ENCODE measurements at places on chromosomes 11 and 22.

DNA sequence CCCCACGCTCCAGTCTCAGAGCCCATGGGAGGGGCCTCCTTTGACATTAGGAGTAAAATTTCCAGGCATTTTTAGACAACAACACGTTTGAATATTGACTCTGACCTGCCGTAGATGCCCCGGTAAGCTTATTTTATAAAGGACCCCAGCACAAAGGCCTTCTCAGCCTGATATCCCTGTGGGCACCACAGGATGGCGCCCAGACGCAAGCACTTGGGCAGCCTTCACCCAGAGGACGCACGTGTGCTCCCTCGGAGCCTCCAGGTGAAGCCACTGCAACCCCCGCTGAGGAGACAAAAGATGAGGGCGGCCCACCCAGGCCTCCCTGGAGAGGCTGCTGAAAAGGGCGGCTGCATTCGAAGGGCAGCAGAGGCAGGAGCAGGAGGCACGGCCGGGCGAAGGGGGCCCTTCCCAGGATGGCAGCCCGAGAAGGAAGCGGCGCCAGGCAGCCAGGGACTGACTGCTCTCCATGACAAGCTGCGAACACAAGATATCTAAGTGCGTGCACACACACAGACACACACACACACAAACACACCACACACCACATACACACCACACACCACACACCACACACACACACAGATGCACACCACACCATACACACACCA, 15.2 kb upstream of the TH start:
- H3K36me3 ChIP-seq, result no peaks in the 10 kb centered on the region
- no peaks in the 10 kb centered on the region for H3K27me3 ChIP-seq
- H3K4me1 ChIP-seq, result no peaks in the 10 kb centered on the region
- H3K4me3 ChIP-seq, result no peak overlapping the region

DNA sequence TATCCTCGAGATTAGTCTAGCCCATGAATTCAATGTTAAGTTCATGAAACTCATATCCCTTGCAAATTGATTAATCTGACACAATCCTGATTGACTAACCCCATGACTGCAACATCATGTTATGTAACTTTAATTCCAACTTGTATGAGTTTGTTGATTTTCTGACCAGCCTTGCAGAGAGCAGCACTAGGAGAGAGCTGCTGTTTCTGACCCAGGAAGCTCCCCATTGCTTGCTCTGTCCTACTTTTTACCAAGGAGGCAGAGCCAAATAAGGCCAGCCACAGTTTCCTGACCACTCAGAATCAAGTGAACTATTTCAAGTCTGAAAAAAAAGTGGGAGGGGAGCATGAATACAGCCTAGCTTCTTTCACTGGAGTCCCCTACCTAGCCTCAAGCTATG, 13.2 kb downstream of the MPZL3 start:
- peaks cover 70% of the 10 kb centered on the region for H3K4me1 ChIP-seq
- H3K27ac ChIP-seq, result peak overlapping the region; percentile 98
- H3K4me3 ChIP-seq, result peak overlapping the region; percentile 87

- peaks cover 6% of the 10 kb centered on the region for H3K27me3 ChIP-seq
- no peaks in the 10 kb centered on the region for H3K4me1 ChIP-seq
- no peak overlapping the region for H3K4me3 ChIP-seq
- no peak overlapping the region for H3K27ac ChIP-seq
Measured at GRCh38 chr22:43429426-43429825, 17.6 kb downstream of the MPPED1 start.

DNA sequence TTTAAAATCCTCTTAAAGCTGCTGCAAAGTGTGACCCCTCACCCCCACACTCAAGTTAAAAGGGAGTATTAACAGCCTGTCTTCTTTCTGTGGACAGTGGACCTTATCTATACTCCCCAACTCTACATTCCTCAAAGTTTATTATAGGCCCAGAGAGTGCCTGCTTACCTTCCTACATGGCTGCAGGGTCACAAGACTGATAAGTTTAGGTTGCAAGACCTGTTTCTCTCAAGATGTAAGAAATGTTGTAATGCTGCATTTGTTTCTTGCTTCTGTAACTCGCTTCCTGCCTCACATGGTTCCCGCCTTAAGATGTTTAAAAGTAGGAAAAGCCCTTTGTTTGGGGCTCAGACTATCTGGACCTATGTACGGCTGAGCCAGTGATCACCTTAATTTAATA, 10.1 kb upstream of the NXPE1 start:
- no peak for DNase-seq
- no peaks in the 10 kb centered on the region for H3K4me1 ChIP-seq
- no peak overlapping the region for H3K27ac ChIP-seq
- H3K4me3 ChIP-seq, result no peak overlapping the region
- no peaks in the 10 kb centered on the region for H3K36me3 ChIP-seq

GRCh38 chr11:118291477-118292135, 12.9 kb upstream of the CD3E start:
- DNase-seq, result no peak
- peaks cover 2% of the 10 kb centered on the region for H3K36me3 ChIP-seq
- no peak overlapping the region for H3K4me3 ChIP-seq
- peaks cover 25% of the 10 kb centered on the region for H3K4me1 ChIP-seq

GRCh38 chr22:50483977-50484853, 2.4 kb upstream of the MIOX start:
- no peaks in the 10 kb centered on the region for H3K36me3 ChIP-seq
- peaks cover 15% of the 10 kb centered on the region for H3K27me3 ChIP-seq
- no peak overlapping the region for H3K27ac ChIP-seq
- no peak overlapping the region for H3K4me3 ChIP-seq
- DNase-seq, result no peak
- peaks cover 7% of the 10 kb centered on the region for H3K4me1 ChIP-seq

- H3K36me3 ChIP-seq, result peaks cover 16% of the 10 kb centered on the region
- no peak overlapping the region for H3K4me3 ChIP-seq
- no peaks in the 10 kb centered on the region for H3K27me3 ChIP-seq
Measured at GRCh38 chr22:25582946-25583345, 18.5 kb downstream of the GRK3 start.

GRCh38 chr11:111582163-111582562, 20.1 kb upstream of the SIK2 start:
- H3K4me1 ChIP-seq, result peaks cover 6% of the 10 kb centered on the region
- no peak overlapping the region for H3K4me3 ChIP-seq
- no peaks in the 10 kb centered on the region for H3K36me3 ChIP-seq
- no peak overlapping the region for H3K27ac ChIP-seq

GRCh38 chr22:34344702-34345101, 424.4 kb upstream of the LARGE1 start:
- no peaks in the 10 kb centered on the region for H3K27me3 ChIP-seq
- DNase-seq, result no peak
- no peaks in the 10 kb centered on the region for H3K36me3 ChIP-seq
- no peak overlapping the region for H3K4me3 ChIP-seq
- no peaks in the 10 kb centered on the region for H3K4me1 ChIP-seq

DNA sequence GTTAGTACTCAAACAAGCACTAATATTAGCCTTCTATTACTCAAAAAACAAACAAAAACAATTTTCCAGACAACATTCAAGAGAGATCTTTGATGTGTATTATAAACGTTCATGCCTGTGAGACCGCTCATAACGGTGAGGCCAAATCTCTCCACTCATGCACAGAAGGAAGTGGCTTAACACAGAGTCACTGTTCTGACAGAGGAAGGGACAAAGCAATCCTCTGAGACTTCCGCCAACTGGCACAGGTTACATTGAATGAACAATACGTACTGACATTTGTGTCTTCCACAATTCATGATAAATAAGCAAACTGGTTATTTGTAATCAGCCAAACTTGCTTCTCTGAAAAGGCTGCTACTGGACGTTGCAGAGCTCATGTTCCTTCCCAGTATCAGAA, 30.5 kb downstream of the CHKA start:
- DNase-seq, result no peak
- no peak overlapping the region for H3K27ac ChIP-seq
- no peaks in the 10 kb centered on the region for H3K36me3 ChIP-seq
- no peaks in the 10 kb centered on the region for H3K27me3 ChIP-seq

GRCh38 chr11:63845911-63846310, 7.0 kb downstream of the MARK2 start:
- no peaks in the 10 kb centered on the region for H3K27me3 ChIP-seq
- H3K27ac ChIP-seq, result no peak overlapping the region
- H3K4me3 ChIP-seq, result no peak overlapping the region

DNA sequence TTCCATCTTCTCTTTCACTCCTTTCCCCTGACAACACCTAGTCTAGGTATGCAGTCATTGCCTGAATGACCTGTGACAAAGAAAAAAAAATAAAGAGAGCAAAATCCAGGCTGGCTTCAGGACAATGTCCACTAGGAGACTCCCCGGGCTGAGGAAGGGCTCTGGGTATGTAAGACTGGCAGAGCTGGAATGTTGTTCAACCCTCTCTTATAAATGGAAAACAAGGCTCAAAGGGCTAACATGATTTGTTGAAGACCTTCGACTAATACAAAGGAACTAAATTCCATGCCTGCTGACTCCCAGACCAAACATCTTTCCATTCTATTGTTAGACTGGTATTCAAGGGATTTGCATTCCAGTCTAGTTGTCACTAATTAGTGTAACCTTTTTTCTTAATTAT, 122.2 kb downstream of the ARL14EP start:
- no peaks in the 10 kb centered on the region for H3K4me1 ChIP-seq
- H3K36me3 ChIP-seq, result no peaks in the 10 kb centered on the region
- no peak for DNase-seq
- H3K4me3 ChIP-seq, result no peak overlapping the region

DNA sequence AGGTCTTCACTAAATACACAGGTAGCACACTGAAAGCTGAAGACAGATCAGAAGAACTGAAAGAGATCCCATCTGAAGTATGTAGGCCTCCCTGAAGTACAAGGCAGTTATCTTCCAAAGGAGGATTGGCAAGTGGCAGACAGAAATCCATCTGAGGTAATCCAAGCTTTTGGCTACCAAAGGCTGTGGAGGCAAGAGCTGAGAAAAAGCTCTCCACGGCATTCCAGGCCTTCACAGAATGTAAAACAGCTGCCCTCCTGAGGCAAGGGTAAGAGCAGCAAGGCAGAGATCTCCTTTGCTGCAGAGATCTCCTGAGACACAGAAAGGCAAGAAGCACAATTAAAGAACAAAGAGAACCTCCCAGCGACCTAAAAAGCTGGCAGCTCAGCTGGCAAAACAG, 19.1 kb downstream of the PIK3C2A start:
- no peak overlapping the region for H3K4me3 ChIP-seq
- H3K27ac ChIP-seq, result peak overlapping the region; percentile 17
- peaks cover 5% of the 10 kb centered on the region for H3K4me1 ChIP-seq
- no peaks in the 10 kb centered on the region for H3K27me3 ChIP-seq
- H3K36me3 ChIP-seq, result peaks cover 12% of the 10 kb centered on the region

- DNase-seq, result peak; percentile 78
- peak overlapping the region; percentile 84 for H3K4me3 ChIP-seq
- H3K27ac ChIP-seq, result peak overlapping the region; percentile 92
- H3K27me3 ChIP-seq, result no peaks in the 10 kb centered on the region
Measured at GRCh38 chr11:66068923-66069714, 953 bp upstream of the PACS1 start.

DNA sequence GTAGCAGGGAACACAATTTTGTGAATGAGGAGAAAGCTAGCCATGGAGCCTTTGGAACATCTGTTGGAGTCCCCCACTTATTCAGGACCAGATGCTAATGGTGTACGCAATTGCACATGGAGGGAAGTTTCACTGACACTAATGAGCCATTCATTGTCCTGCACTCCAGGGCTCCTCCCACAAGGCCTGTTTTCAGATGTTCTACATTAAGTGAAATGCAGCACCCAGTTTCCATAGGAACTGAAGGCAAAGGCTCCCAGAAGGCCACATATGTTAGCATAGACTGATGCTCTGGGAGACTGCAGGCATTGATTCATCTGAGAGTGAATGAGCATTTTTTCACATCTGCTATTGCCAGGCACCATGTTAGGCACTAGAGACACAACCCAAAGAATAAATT, 399.5 kb downstream of the ETS1 start:
- H3K36me3 ChIP-seq, result peaks cover 7% of the 10 kb centered on the region
- H3K4me1 ChIP-seq, result peaks cover 23% of the 10 kb centered on the region
- H3K4me3 ChIP-seq, result no peak overlapping the region
- no peaks in the 10 kb centered on the region for H3K27me3 ChIP-seq
- no peak for DNase-seq
- H3K27ac ChIP-seq, result no peak overlapping the region

DNA sequence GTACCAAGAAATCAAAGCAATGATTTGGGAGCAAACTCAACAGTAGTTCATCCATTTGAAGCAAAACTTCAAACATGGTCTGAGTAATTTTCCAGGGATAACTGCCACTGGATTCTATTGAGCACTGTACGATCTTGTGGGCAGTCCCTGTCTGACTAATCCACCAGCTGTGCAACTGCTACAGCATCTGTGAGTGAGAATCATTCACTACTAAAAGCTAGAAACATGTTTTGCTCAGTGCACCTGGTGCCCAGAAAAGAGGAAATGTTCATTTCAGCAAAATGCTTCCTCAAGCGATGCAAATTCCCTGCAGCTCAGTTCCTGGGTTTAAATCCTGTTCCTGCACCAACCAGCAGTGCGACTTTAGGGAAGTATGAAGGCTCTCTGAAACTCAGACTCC, 1077.9 kb downstream of the DLG2 start:
- no peak for DNase-seq
- H3K36me3 ChIP-seq, result no peaks in the 10 kb centered on the region
- no peaks in the 10 kb centered on the region for H3K4me1 ChIP-seq
- no peaks in the 10 kb centered on the region for H3K27me3 ChIP-seq
- H3K27ac ChIP-seq, result no peak overlapping the region
- H3K4me3 ChIP-seq, result no peak overlapping the region

Data from activated CD4-positive, alpha-beta T cell treated with anti-CD3 and anti-CD28 coated beads, Interleukin-2, amount 10 ng/mL, durations not matched to agents 24 days and 14 days (primary cell).